ENCODE measurements at places on chromosomes 11 and 22.

DNA sequence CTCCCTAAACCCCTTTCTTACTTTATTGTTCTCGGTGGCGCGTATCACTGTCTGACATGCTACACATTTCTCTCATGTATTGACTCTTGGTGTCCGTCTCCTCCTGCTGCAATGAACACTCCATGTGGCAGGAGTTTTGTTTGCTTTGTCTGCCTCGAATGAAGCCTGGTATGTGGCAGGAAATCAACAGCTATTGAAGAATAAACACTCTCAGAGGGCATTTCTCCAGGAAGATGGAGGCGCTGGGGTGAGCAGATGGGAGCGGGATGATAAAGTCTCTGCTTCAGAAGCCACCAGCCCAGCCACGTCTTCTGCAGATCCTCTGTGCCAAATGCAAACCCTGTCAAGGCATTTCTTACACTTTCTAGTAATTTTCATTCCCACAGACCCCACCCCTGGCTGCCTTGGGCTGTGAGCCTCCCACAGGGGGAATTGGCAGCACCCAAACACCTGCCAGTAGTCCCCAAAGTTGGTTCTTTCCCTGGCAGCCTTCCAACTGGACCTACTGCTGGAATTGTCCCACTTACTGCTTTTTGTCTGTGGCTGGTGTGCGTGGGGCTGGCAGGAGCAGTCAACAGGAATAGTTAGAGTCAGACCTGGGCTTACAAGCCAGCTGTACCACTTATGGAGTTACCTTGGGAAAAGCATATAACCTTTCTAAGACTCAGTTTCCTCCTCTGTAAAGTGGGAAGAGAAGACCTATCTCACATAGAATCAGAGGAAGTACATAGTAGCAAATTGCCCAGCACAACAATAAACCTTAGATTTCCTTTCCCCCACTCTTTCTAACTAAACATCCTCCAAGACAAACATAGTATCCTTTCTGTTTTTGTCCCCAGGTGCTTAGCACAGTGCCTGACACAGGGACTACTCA, 13.3 kb upstream of the IL10RA start:
- DNase-seq = no peak

GRCh38 chr11:14269692-14270573, 89.0 kb downstream of the RRAS2 start:
- no peak for DNase-seq

GRCh38 chr11:68841718-68842426, at the start of gene CPT1A:
TSS of gene CPT1A (minus strand) at chr11:68841916. CDS start at chr11:68815474, 26,442 bp downstream.
- DNase-seq = no peak

GRCh38 chr11:70782401-70782913, 384.1 kb downstream of the CTTN start:
- no peak for DNase-seq

- DNase-seq = no peak
Measured at GRCh38 chr11:125001079-125001778, 47.2 kb downstream of the CCDC15 start.

DNA sequence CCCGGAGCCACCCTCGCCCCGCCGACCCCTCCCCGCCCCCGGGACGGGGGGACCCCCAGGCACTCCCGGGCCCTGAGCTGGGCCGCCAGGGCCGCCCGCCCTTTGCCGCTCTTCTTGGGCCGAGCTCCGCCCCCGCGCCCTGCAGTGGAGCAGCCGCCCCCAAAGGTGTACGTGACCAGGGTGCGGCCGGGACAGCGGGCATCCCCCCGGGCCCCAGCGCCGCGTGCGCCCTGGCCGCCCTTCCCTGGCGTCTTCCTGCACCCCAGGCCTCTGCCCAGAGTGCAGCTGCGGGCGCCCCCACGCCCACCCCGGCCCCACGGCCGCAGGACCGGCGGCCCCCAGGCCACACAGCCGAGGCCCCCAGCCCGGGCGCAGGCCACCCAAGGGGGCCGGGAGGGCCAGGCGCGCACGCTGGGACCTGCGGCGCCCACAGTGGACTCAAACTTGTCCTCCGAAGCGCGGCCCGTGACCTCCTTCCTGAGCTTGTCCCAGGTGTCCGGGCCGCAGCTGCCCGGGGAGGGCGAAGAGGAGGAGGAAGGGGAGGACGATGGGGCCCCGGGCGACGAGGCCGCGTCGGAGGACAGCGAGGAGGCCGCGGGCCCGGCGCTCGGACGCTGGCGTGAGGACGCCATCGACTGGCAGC, 7.4 kb downstream of the B4GALNT4 start:
- DNase-seq = no peak
